ENCODE measurements at places on chromosomes 13 and 19.

DNA sequence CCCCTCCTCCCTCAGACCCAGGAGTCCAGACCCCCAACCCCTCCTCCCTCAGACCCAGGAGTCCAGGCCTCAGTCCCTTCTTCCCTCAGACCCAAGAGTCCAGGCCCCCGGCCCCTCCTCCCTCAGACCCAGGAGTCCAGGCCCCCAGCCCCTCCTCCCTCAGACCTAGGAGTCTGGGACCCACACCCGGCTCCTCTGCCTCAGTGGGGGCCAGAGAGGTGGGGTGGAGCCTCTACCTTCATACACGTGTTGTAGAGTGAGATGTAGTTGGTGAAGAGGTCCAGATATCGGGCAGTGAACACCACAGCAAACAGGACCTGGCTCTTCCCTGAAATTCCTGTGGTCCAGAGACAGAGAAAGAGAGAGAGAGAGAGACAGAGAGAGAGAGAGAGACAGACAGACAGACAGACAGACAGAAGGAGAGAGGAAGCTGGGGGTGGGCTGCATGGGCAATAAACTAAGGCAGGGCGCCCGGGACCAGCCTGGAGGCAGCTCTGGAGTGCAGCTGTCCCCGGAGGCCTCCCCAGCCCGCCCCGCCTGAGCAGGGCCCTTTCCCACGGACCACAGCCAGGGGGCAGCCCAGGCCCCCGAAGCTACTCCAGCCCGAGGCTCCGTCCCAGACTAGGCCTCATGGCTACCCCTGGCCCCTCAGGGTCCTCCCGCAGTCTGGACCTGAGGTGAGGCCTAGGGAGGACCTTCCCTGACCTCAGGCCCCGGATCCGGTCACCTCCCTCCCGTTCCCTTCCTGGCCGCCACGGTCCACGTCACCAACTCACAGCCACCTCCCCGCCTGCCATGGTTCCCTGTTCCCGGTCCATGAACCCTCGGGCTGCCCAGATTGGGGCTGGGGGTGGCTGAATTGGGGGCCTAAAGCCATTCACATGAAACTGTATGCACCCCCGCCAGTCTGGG is 907 bp downstream of the KDELR1 start:
- peak; percentile 55 for DNase-seq

GRCh38 chr19:55676383-55676782 is 1.4 kb downstream of the EPN1 start:
- peak; percentile 30 for DNase-seq

GRCh38 chr19:36528921-36529518 is 949 bp upstream of the ZNF260 start:
- DNase-seq: no peak

DNA sequence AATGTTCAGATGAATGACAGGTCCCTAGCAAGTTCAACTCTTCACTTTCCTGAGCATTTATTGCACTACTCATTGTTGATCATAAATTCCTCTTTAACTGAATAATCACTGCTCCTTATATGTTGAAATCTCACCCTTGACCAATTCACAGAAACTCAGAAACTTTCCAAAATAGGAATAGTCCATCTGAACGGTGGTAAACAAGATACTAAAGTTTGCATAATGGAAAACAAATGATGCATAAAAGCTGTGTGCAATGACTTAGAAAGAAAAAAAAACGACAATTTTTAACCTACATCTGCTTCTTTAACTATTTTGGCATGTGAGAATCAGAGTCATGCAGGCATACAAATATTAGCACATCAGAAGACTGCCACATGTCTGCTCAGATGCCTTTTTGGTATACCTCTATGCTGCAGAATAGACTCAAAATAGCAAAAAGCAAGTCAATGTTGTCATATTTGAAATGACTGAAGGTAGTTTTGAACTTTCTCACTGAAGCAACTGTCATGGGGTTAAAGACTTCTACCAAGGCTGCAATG is 34.8 kb downstream of the SLC10A2 start:
- DNase-seq: peak; percentile 45

DNA sequence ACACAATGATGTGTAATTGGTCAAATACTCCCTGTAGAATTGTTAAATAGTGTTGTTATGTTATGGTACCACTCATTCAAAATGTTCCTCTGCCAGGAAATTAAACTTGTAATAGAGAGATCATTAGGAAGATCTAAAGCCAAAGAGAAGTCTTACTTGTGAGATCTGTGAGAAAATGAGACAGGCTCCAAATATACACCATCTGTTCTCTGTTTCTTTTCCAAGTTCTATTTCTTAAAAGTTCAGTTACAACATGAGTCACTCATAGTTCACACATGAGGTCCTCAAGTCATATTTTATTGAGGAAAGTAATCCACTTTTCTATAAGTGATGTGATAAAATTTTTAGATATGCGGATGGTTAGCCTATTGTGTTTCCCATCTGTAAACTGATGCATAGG is 1038.1 kb upstream of the PRR20A start:
- DNase-seq: no peak

GRCh38 chr13:63190742-63191141 is 1775.1 kb upstream of the PCDH20 start:
- DNase-seq: peak; percentile 19

Data from epithelial cell of esophagus (primary cell).